ENCODE measurements at places on chromosomes 1 and 21.

- DNase-seq = no peak
Observed at GRCh38 chr1:241749041-241749944, 97.2 kb downstream of the WDR64 start.

- DNase-seq = no peak
Observed at GRCh38 chr1:210558302-210558701, 229.6 kb downstream of the HHAT start.

DNA sequence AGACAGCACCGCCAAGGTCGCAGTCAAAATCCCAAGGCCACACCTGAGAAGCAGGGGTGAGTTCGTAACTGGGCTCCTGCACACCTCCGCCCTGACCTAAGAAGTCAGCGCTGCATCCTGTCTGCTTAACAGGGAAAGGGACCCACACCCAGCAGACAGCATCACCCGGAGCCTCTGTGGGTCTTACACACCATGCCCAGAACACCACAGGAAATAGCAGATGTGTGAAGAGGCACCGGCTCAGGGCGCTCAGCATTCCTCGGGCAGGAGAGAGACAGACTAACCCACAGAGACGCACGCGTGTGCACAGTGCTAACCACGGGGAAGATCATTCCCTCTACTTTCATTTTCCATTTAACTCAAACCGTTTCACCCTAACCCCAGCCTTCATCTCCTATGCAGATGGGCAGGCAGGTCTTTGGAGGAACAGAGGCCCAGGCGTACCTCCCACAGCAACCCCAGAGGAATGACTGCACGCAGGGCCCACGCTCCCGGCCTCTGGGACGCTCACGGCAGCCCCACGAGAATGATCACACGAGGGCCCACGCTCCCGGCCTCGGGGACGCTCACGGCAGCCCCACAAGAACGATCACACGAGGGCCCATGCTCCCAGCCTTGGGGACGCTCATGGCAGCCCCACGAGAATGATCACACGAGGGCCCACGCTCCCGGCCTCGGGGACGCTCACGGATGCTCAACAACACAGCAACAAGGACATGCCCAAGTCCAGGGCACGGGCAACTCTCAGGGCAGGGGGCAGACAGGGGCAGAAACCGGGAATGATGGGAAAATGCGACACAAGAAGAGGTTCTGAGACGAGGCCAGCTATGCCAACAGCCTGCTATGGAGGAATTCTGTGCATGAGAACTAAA lies 20.9 kb downstream of the POFUT2 start:
- no peak for DNase-seq

GRCh38 chr1:95116580-95117206 lies 462 bp upstream of the TLCD4 start:
- DNase-seq = peak; percentile 28

DNA sequence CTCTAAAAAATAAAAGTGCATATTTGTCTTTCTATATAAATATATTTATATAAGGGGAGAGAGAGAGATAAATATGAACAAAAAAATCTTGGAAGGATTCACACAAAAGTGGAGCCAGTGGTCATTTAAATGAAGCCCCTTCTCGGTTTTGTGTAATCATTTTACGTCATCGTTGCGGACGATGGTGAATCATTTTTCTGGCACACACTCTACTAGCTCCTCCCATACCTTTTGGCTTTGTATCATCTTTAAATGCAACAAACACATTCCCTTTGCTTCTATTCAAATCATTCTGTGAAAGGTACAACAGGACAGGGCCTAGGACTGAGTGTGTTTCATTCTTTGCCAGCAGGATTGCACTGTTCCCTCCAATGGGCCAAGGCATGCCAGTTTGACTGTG lies 186.8 kb downstream of the TGFB2 start:
- no peak for DNase-seq

DNA sequence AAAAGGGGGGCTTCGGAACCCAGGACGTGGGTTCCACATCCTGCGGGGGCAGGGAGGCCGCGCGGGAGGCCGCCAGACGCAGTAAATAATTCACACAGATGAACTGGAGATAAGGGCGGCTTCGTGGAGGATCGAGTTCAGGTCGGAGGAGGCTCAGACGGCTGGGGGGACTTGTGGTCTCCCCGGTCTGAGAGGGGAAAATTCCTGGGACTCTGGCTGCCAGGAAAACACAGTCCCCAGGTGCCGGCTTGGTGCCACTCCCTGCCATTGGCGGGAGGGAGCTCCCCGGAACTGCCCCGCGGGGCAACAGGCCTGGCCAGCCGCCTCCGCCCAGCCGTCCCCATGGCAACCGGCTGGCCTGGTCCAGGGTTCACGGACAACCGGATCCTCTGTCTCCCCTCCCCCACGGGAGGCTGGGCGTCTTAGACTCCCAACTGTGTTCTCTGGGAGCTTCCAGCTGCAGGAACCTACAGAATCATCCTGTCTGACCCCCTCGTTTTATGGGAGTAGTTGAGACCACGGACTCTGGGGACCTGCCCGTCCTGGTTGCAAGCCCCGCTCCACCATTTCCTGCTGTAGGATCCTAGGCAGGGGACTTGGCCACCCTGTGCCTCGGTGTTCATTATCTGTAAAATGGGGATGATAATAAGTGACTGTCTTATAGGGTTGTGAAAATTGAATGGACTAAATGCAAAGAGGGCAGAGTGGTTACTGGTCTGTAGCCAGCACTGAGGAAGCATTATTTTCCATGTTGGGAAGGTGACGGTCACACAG lies 9.6 kb downstream of the CAMK2N1 start:
- DNase-seq = no peak

GRCh38 chr1:20903437-20903836 lies 116.3 kb upstream of the HP1BP3 start:
- DNase-seq = no peak

DNA sequence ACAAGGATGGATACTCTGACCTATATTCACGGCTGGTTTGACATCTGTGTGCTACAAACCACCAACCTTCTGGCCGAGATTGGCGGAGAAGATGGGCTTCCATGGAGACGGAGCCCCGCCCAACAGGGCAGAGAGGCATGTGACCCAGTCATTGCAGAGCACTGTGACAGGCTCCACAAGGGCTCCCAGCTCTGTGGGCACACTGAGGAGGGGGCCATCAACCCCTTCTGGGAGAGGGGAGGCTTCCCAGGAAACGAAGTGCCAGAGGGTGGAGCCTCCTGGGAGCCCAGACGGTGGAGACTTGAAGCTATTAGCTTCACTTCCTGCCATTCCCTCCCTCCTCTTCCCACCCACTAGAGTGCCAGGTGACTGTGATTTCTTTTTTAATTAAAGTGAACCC lies 71.6 kb upstream of the IFFO2 start:
- no peak for DNase-seq

GRCh38 chr1:85359874-85360721 lies 83.7 kb upstream of the BCL10 start:
- no peak for DNase-seq

GRCh38 chr1:25026730-25027450 lies 96.8 kb upstream of the RUNX3 start:
- DNase-seq = no peak

DNA sequence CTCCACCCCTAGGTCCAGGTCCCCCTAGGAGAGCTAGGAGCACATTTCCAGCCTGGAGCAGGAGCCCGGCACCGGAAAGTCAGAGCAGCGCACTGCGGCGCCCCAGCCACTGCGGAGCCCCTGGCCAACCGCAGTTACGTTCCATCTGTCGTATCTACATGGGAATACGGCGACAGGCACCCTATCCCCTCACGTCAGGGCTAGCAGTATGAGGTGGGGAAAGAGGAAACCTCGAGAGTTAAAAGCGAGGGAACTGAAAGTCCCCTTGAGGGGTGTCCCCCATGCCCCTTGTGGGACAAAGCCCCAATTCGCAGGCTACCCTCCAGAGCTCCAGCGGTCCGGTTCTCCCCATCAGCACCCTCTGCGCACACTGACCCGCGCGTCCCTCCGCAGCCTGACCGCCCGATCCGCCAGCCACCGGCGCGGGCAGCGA lies 995 bp downstream of the COLGALT2 start:
- DNase-seq = peak; percentile 29

DNA sequence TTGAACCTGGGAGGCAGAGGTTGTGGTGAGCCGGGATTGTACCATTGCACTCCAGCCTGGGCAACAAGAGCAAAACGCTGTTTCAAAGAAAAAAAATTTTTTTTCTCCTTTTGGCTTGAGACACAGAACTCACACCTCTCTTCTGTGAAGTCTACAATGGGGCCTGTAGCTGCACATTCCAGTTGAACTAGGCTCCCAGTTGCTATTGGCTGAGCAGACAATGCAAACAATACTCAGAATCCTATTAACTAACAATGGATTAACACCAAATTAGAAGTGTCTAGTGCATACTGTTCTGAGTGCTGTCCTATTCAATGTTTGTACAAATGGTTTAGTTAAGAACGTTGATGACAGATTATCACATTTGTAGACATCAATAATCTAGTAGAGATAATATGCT lies 17.6 kb upstream of the MCL1 start:
- DNase-seq = no peak

DNA sequence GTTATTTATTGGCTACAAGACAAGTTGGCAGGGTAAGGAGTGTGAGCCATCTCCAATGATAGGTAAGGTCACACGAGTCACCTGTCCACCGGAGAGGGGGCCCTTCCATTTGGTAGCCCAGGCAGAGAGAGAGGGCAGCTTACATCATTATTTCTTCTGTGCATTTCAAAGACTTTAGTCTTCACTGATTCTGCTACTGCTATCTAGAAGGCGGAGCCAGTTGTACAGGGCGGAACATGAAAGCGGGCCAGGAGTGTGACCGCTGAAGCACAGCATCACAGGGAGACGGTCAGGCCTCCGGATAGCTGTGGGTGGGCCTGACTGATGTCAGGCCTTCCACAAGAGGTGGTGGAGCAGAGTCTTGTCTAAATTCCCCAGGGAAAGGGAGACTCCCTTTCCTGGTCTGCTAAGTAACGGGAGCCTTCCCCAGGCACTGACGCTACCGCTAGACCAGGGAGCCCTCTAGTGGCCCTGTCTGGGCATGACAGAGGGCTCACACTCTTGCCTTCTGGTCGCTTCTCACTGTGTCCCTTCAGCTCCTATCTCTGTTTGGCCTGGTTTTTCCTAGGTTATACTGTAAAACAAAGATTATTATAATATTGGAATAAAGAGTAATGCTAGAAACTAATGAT lies 36.7 kb downstream of the ZNF695 start:
- DNase-seq = peak; percentile 26

- DNase-seq = no peak
Observed at GRCh38 chr1:167927046-167927754, 9.3 kb upstream of the DCAF6 start.

GRCh38 chr1:79817031-79817560 lies 810.6 kb upstream of the ADGRL4 start:
- DNase-seq = no peak

DNA sequence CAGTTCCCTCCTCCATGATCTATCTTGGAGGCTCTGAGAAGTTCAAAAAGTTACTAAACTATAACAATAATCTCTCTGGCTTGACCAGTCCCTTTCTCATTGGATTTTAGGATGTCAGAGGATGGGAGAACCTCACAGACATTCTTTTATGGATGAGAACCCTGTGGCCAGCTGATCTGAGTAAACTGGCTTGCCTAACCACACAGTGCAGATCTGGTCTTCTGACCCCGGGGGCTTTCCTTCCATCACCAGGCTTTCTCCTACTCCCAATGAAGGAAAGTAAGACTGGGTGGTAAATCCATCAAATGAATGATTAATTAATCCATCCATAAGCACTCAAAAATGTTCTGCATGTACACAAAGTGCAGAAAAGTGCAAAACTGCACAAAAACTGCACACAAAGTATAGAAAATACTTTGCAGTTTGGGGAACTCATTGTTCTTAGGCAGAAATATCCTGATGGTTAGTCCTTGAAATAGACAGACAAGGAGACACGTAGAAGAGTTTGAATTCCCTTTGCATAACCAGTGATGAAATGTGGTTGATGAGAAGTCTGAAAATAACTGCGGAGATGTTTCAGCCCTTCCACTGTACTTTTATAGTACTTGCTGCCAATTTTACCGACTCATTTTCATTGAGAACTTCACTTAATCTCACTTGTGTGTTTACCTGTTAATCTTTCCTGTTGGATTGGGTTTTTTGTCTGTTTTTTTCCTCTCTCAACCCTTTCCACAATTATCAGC lies 2.5 kb upstream of the F3 start:
- DNase-seq = no peak

DNA sequence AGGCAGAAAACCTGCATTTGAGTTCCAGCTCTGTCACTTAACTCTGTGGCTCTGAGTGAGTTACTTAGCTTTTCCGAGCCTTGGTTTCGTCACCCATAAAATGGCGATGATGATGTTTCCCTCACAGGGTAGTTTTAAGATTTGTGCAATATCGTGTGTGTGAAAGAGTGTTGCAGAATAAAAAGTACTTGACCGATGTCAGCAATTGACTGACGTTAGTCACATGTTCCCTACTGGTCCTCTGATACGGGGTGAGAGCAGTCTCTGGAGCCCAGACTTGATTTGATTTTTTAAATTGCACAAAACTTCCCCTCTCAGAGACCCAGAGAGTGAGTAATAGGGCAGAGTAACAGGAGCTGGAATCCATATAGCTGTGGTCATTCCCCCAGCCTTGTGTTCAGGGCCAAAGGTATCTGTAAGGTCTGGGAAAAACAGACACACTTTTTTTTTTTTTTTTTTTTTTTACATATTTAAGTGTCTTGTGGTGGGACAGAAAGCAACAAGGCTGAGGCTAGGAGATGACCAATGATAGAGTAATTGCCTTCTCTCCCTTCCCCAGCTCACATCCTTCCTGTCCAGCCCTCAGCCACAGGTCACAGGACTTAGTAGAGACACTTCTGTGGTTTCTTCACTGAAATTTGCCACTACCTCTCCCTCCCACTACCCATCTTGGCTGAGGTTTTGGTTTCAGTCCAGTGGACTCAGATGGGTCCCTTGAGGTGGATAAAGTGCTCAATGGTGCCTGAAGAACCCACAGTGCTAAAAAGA lies 2.0 kb downstream of the FCER1G start:
- DNase-seq = peak; percentile 54

DNA sequence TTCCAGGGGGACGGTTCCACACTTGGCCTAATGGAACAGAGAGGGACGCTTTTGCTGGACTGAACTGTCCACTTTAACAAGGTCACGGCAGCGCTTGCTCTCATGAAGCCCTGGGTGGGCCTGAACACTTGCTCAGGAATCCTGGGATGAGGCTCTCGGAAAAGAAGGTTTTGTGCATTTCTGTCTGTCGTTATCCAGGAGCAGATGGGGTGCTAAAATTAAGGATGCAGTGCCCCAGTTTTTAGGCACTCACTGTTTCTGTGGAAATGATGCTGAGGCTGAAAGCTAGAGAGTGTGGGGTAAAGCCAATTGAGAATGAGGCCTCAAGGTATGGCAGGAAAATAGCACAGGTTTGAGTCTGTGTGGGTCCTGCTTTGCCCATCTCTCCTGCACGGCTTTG lies 111.0 kb downstream of the DAB1 start:
- no peak for DNase-seq

DNA sequence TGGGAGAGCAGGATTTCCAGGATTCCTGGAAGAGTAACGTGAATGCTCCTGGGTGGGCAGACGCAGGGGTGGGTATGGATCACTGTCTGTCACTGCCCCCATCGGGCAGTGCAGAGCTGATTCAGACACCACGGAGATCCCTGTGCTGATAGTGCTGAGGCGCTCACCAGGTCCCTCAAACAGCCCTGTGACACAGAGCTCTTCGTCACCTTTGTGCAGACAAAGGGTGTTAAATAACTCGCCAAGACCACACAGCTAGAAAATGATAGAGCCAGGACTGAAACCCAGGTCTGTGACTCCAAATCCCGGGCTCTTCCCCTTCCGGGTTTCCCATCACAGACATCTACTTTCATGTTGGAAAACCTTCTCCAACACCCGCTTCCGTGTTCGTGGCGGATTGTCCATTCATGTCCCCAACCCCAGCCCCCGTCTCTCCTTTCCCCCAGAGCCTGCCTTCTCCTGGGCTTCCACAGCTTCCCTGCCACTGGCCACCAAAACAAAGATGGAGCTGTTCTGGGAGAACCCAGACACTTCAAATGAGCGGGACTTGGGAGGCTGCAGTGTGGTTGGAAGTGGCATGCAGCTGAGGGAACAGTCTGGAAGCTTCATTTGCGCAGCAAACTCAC lies 2.6 kb downstream of the EFHD2 start:
- DNase-seq = no peak

Data from stimulated activated naive B cell treated with anti-CD40 and anti-IgM and Interleukin-4, amounts not matched to agents 10 μg/mL and 1 μg/mL and 100 μg/mL, for 72 hours (primary cell).